ENCODE measurements at places on chromosomes 2 and 18.

GRCh38 chr2:18299423-18300212, 260.8 kb downstream of the RDH14 start:
- peak; percentile 25 for DNase-seq

DNA sequence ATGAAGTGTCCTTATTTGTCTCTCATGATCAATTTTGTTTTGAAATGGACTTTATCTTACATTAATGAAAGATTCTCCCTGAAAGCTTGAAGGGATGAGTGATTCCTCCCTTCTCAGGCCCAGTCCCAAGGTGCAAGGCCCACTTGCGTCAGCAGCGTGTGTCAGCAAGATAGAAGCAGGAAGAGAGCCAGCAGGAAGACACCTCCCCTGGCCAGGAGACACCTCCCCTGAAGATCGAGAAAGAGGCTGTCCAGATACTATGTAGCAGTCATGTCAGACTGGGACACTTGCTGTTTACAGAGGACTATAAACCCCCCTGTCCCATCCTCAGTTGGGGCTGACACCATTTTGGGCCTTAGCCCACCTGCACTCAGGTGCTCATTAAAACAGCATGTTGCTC, 38.3 kb downstream of the TIMM21 start:
- no peak for DNase-seq

DNA sequence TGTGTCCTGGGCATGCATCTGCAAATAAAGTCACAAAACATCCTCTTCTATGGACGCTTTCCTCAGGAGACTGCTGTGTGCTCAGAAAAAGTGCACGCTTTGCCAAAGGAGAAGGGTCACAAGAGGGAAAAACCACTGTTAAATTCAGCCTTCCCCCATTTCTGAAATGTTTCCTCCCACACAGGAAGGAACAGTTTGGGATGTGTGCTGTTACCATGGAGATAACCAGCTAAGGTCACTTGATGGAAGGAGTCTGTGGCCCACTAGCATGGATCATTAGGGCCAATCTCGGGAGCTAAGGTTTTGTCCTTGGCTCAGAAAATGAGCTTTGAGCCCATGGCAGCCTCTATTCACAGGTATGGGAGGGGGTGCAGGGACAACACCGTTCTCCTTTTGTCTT, 5.6 kb downstream of the KCNE4 start:
- DNase-seq = no peak

DNA sequence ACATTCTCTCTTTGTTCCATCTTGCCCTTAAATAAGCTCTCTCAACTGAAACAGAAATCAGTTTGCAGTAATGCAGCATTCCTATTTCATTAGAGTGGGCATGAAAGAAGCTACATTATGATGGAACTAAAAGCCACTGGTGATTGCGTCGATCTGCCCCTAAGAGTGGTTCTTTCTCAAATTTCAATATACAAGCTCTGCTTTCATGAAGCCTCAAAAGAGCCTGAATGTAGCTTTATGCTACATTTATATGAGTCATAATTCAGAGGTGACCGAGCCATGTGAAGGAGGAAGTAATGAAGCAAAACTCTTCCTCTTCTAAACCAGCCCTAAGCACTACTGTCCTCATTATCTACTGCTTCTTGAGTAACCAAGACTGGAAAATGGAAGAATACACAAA, 64.8 kb upstream of the CYTIP start:
- DNase-seq = no peak

DNA sequence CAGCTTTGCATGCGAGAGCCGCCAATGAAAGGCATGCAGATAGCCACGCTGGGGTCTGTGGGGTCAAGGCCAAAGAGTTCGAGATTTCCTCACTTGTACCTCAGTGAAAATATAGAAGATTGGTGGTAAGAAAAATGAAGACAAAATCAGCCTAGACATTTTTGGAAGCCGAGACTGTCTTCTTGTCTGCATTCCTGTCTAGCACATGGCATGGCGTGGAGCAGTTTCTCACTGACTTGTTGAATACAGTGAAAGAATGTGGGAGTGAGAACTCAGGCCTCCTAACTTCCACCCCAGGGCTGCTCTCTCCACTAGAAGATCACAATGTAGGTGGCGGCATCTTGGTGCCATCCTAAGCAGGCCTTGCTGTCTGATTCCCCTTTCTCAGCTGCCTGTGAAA, 740.8 kb upstream of the HS6ST1 start:
- no peak for DNase-seq

DNA sequence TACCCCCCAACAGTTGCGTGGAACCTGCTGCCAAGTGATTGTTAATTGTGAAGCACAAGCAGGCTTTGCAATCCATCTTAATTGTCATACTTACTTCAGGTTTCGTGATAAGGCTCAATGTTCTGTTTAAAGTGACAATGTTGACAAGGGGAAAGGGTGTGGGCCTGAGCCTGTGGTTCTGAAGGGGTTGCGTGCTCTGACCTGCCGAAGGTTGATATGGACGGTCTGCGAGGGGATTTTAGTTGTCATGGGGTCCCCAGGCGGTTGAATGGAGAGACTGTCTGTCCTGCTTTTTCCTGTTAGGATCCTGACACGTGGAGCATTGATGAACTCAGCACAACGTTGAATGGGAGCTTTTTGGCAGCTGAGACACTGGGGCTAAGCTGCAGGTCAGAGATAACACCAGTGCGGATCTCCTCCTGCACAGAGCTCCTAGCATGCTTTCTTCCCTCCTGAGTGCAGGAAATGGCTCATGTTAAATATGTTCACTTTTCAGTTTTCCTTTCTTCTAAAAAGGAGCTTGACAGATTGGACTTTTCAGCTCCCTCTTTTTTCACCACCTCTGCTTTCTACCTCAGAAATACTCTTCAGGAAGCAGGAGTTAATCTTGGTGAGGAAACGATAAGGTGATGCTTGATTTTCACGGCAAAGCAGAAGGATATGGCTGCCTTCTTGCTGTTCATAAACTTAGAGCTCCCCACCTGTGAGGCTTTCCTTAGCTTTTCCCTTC, 62.9 kb upstream of the ZEB2 start:
- DNase-seq = no peak

DNA sequence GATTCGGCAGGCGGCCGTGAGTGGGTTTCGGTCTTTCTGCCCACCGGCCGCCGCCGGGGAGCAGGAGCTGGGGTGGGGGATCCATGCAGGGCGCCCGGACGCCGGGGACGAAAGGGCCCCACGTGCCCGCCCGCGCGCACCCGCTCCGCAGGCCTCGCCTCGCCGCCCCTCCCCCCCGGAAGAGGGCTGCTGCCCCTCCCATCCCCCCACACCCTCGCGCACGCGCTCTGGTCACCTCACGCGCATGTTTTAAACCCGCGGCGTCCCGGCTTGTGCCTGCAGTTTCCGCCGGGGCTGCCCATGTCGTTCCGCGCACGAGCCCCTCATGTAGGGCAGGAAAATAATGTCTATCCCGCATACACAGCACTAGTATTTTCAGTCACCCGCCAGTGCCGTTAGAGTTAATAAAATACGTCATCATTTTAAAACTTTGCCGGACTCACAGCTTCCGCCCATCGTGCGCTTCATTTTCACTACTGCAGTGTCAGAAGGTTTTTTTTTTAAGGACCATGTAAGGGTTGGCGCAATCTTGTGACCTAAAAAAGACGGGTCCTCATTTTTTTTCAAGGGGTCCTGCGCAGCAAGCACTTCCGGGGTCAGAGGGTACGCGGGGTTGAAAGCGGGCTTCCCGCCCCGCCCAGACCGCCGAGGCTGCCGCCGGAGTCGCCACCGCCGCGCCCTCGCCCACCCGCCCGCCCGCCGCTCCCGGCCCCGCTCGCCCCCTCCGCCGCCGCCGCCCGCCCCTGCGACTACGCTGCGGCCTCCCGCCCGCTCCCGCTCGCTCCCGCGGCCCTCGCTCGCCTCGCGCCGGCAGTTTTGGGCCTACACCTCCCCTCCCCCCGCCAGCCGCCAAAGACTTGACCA, at the start of gene PCBP1:
Gene PCBP1, plus strand, starts transcription at position 640 of the 864 bp plus-strand sequence. CDS start 267 bp downstream, outside the sequence.
- peak; percentile 98 for DNase-seq

DNA sequence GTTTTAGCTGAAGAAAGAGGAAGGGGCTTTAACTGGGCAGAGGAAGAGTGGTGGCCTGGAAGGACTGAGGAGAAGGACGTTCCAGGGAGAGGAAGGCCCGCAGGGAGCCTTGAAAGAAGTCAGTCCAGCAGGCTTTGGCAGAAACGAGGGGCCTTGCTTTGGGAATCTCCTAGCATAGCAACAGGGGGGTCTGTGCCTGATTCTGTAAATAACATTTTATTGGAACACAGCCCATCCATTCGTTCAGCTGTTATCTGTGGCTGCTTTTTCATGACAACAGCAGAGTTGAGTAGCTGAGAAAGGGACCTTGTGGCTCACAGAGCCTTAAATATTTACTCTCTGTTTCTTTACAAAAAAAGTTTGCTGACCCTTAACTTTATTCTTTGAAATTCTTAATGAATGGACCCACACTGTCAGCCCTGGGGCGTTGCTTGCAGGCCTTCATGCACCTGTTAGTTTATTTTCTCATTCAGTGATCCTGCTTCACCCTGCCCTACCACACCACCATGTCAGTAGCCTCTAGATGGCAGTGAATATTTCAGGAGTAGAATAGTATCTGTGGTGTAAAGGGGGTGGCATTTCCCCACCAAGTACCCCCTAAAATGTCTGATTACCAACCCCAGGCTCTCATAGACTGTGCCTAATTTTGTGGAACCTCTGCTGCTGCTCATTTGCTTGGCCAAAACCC, 61.0 kb downstream of the MGAT5 start:
- DNase-seq = no peak

DNA sequence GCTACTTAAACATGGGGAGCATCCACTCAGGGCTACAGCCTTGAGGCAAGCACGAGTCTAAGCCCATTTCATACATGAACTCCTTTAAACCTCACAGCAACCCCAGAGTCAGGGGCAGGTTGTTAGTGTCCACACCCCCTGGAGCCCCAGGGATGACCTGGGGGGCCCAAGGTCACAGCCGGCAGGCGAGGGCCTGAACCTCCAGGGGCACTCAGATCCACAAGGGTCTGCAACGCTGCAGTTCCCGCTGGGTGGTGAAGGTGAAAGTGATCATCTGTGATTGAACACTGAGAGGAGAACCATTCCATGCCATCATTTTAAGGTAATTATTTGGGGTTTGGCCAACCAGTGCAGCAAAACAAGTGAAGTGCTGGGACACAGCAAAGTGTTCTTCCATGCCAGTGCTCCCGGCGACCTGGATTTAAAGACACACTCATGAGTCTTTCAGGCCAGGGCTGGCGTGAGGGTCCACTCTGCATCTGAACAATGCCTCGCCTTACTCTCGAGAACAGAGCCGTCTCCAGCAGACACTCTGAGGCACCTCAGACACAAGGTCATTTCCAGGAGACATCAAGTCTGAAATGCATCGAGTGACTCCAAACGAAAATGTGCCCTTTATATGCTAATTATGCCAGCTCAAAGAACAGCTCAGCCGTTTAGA, 61.6 kb upstream of the SNTG2 start:
- no peak for DNase-seq

DNA sequence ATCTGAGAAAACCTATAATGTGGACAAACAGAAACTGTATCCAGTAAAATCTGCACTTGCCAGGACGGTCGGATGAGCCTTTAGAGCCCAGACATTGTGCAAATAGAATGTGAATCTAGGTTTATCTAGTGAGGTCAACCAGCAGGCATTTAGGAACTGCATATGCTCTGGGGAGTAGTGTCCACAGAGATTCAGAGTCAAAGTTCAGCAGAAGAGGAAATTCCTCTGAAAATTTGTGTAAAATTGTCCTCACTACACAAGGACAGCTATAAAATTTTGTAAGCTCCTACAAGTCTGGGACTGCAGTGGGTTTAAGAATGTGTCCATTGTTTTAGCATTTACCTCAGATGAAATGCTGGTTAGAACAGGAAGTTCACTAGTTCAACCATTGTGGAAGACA, 9.8 kb upstream of the NDUFV2 start:
- no peak for DNase-seq

DNA sequence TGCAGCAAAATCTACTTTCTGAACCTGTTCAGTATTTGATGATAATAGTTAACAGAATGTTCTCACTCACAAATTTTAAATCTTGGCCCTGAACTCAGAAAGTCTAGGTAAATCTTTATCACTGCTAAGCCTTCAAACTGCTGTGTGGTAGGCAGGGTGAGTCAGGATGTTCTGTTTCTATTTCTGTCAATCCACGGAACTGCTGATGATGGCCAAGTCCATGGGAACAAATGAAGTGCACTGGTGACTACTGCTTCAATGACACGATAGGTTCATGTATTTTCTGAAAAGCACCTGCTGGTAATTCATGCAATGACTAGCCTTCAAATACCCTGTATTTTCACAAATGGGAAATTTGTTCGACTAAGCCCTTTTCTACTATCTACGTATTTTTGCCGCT, 14.2 kb downstream of the NIFK start:
- peak; percentile 50 for DNase-seq

- no peak for DNase-seq
These were observed 1.7 kb downstream of the TMBIM1 start for GRCh38 chr2:218290316-218291261.

GRCh38 chr18:48662011-48662661, 123.3 kb downstream of the CTIF start:
- peak; percentile 72 for DNase-seq

DNA sequence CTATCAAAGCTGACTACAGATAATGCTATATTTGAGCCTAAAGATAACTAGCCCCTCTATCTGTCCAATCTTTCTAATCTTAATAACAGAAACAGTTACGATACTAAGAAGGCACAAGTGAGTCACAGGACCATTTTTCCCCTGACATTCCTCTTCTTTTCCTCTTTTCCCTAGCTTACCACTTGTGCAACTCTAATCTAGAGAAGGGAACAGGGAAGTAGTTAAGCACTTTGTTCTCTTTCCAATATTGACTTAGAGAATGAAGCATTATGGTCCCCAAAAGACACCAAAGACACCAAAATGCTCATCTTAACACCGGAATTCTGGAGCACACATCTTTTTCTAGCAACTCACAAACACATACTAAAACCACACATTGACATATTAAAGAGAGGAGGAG, 1.8 kb downstream of the PDE11A start:
- DNase-seq = peak; percentile 27

- no peak for DNase-seq
These were observed 134.7 kb downstream of the ACOXL start for GRCh38 chr2:110867078-110867477.

- no peak for DNase-seq
These were observed 304.4 kb upstream of the ZC3H15 start for GRCh38 chr2:186181625-186182024.

DNA sequence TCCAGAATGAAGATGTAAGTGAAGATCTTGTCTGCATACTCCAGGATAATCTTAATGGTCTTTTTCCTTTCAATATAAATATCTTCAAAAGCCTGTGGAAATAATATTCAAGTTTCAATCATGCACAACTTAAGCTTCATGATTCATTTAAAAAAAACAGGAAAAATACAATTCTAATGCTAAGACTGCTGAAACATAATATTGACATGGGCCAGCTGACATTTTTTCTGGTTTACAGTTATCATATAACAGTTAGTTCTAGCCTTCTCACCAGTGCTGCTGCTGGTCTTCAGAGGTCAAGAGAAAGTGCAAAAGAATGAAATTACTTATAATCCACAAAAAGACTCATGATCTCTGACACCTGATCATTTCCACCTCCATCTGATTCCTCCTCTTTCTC, 110.4 kb upstream of the SCN1A start:
- DNase-seq = no peak
